Stimulated activated memory B cell treated with anti-CD40 and anti-IgM and Interleukin-4, amounts not matched to agents 10 μg/mL and 1 μg/mL and 100 μg/mL, for 72 hours (primary cell): ENCODE measurements at places on chromosomes 16 and 17.
A peak's percentile ranks its signal among the peaks of the same experiment; 100 is the strongest.

- no peak for ATAC-seq
Measured at GRCh38 chr16:50282955-50283631, 16.7 kb downstream of the ADCY7 start.

- no peak for ATAC-seq
Measured at GRCh38 chr17:18028114-18028951, 10.6 kb downstream of the ATPAF2 start.

GRCh38 chr16:59605706-59606105 lies 871.6 kb upstream of the GOT2 start:
- no peak for ATAC-seq

- no peak for ATAC-seq
Measured at GRCh38 chr17:9044772-9045463, 23.6 kb downstream of the NTN1 start.

DNA sequence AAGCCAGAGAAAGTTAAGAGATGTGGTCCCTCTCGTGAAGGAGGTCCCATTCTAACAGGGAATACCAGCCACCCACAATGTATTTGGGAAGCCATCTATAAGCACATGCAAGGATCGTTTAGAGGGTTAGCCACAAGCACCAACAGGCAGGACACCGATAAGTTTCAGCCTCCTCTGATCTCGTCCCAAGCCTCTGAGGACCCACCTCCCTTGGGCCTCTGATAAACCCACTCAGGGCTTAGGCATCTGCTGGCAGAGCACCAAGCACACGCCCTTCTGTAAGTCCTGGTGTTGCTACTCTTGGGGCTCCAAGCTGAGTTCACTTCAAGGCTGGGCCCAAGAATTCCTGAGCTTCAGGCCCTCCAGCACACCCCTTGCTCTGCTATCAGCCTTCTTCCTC lies 5.4 kb upstream of the PNPO start:
- no peak for ATAC-seq

- ATAC-seq, result no peak
Measured at GRCh38 chr16:1557576-1557975, 24.1 kb downstream of the TMEM204 start.

- no peak for ATAC-seq
Measured at GRCh38 chr16:84604477-84605013, 13.3 kb downstream of the COTL1 start.

- no peak for ATAC-seq
Measured at GRCh38 chr16:85715169-85716021, 26.6 kb upstream of the GINS2 start.

DNA sequence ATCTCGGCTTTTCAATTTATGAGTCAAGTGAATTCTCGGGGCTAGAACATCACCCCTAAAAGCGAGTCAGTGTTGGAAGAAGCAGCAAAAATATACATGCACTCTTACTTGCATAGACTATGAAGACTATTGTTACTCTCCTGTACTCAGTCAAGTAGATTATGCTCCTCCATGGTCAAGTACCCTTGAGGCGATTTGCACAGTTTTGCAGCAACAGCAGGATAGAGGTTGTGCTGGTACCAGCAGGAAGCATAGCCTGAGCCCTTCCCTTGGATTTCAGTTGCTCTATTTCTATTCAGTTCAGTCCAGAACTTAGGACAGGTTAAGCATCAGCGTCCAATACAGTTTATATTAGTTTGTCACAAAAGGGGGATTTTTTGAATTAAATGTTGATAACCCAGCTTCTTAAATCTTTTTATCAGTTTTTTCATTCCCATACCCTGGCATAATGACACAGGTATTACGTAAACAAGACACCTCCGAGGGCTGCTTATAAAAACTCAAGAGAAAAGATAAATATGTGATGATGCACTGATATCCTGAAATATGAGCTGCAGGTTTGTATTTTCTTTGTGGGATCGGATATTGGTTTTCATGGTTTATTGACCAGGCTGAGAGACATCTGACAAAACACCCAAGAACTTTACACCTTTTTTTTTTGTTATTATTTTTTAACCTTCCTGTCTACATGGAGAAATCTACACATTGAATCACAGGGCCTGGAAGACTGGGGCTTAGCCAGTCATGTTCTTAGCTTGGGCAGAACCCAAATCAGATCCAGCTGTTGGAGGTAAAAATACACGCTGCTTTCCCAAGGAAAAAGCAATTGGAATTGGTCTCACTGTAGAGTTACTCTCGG lies 144.1 kb downstream of the PITPNC1 start:
- ATAC-seq, result no peak

GRCh38 chr17:2396568-2397246 lies 4.2 kb downstream of the MNT start:
- no peak for ATAC-seq

- no peak for ATAC-seq
Measured at GRCh38 chr17:31722251-31723056, 136.6 kb downstream of the COPRS start.

- ATAC-seq, result no peak
Measured at GRCh38 chr17:8593276-8593675, 37.2 kb downstream of the MYH10 start.

GRCh38 chr16:30656974-30657865 lies 1.0 kb upstream of the FBRS start:
- ATAC-seq, result no peak

DNA sequence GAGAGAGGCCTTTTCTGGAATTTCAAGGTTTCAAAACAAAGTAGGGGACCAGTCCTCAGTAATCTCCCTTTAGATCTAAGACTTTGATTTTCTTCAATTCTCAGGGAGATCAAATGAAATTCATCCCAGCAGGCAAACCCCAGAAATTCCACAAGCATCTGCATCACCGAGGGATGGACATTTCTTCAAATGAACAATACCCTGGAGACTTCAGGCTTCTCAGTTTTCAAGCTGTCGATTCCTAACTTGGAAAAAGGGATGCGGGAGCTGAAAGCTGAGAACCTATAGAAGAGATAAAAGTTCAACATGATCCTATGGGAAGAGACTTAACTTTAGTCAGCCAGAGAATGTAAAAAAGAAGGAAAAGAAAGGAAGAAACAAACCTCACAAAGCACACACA lies 296.9 kb upstream of the CDH5 start:
- no peak for ATAC-seq

DNA sequence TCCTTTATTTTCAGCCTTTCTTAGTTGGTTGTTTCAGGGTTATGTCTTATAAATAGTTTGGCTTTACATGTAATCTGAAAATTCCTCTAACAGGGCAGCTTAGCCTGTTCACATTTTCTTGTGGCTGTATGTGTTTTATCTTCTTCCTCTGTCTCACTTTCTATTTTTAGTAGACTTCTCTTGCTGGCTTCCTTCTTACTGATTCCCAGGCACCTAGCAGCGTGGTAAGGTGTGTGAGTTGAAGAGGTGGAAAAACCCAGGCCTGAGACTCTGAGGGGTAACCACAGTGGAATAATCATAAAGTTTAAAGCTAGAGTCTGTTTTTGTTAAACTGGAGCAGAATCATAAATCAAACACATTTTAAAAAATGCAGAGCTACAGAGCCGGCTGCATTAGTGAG lies 190.9 kb downstream of the LGALS9B start:
- ATAC-seq, result no peak

- ATAC-seq, result peak; percentile 3
Measured at GRCh38 chr16:1772362-1772907, at the start of gene EME2. TSS of gene EME2 (plus strand) at chr16:1772810. CDS start at chr16:1773228, 418 bp downstream.

- peak; percentile 64 for ATAC-seq
Measured at GRCh38 chr17:57552114-57552624, 192.9 kb downstream of the CCDC182 start.

DNA sequence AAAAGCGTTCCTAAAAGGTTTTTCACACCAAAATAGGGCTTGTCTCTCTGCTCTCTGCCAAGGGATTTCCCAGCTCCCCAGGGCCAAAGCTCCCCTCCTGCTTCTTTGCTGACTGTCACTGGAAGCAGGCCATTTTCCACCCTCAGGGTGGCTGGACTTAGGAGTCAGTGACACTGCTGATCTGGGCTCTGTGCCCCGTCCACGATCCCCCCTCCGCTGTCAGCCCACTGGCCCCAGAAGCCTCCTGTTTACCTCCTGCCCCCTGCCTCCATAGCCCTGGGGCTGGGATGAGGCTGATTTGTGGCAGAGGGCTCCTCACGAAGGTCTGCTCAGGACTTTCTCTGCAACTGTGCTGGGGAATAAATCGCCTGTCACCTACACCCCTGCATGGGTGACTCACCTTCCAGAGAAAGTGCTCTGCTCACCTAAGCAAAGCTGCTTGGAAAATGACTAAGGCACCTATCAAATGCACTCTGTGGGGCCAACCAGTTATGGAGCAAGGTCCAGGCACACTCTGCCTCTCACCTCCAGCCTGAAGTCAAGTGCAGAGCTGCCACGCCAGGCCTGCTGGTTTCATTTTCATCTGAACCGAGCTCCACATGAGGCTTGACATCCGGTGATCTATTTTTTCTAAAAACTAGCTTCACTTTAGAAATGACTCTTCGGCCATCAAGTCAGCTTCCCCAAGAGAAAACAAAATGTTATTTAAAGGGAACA lies 4.9 kb downstream of the MAP3K14 start:
- ATAC-seq, result peak; percentile 52

DNA sequence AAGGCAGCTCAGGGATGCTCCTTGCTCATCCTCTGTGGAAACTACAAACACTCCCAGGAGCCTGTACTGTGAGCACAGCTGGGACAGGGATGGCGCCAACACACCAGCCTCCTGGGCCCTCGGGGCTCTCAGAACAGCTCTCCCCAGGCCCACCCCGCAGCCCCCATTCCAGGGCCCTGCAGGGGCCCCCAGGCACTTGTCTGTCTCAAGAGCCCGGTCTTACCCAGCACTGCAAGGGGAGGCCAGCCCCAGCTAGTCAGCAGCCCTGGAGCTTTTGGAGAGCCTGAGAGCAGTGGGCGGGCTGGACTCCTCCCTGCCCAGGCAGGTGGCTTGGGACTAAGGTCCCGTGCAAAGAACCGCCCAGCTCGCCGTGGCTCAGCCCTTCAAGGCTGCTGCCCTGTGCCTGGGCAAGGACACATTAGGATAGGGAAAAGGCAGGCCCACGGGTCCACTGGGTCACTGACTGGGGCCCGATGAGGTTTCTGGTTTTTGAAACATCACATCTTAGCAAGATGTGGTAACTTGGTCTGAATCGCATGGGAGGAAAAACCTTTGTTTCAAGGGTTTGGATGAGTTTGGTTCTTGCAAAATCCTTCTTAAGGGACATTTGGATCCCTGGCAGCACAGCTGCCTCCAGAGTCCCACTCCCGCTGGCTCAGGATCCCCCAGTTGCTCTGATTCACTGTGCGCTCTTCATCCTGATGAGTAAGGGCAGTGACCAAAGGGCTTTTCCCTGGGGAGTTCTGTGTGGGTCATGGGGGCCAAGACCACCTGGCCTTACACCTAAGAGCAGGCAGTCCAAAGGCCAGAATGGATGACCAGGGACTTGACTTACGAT lies 2.8 kb downstream of the DNASE1L2 start:
- no peak for ATAC-seq

- ATAC-seq, result no peak
Measured at GRCh38 chr17:18954321-18954720, 2.4 kb downstream of the SLC5A10 start.

GRCh38 chr17:4764595-4764994 lies 7.1 kb upstream of the TM4SF5 start:
- no peak for ATAC-seq

DNA sequence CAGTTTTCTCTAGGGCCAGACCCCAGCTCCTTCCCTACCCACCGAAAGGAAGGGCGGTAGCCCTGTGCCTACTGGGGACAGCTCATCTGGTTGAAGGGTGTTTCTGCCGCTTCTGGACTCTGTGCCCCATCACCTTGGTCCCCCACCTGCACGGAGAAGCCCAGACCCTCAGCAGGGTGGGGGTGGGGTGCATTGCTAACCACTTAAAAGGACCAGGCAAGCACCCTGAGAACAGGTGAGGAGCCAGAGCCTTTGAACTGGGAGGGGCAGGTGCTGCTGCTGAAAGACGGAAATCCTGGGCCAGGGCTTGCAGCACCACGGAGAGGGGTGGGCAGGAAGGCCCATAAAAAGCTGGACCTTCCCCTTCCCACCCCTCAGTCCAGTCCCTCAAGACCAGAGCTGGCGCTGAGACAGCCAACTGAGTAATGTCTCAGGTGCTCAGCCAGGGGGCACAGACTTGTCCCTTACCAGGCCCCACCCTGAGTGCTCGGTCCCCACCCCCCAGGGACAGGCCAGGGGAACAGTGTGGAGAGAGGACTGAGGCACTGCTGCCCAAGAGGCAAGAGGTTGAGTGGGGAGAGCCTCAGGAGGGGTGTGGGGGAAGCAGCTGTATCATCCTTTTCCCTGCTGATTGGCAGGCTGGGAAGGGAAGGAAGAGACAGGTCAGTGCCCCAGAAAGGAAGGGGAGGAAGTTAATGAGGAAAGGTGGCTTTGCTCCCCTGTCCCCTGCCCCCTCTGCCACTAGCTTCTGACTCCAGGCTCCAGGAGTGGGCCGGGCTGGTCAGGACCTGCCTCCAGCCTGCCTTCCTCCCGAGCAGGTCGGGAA lies 10.9 kb upstream of the SP2 start:
- no peak for ATAC-seq

GRCh38 chr17:41483991-41484826 lies 3.3 kb upstream of the KRT35 start:
- no peak for ATAC-seq

- no peak for ATAC-seq
Measured at GRCh38 chr16:65278874-65279273, 157.0 kb upstream of the CDH11 start.

- ATAC-seq, result no peak
Measured at GRCh38 chr17:41633556-41634199, 9.3 kb upstream of the KRT17 start.
